ENCODE measurements at places on chromosomes 2 and 18.

GRCh38 chr18:80033181-80034067 is 810 bp upstream of the RBFA start:
- peak; percentile 76 for DNase-seq

GRCh38 chr2:64090264-64090663 is 54.0 kb downstream of the PELI1 start:
- no peak for DNase-seq

DNA sequence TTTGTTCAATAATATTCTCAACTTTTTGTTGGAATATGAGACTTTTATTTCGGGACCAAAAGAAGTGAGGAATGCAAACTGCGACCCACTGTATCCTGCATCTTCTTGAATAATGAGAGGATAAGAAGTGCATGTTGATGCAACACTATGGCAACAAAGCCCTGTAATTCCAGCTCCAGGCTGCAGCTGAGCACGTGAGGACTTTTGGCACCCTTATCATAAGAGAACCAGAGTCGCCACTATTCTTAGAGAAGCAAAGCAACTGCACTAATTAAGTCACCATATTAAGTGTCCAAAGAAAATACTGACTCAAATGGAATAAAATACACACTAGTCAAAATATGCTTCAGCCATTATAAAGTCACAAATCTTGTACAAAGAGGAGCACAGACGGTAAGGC is 65.8 kb downstream of the FAM210A start:
- DNase-seq, result no peak

- no peak for DNase-seq
Measured at GRCh38 chr2:28164280-28164801, 228.3 kb upstream of the FOSL2 start.

DNA sequence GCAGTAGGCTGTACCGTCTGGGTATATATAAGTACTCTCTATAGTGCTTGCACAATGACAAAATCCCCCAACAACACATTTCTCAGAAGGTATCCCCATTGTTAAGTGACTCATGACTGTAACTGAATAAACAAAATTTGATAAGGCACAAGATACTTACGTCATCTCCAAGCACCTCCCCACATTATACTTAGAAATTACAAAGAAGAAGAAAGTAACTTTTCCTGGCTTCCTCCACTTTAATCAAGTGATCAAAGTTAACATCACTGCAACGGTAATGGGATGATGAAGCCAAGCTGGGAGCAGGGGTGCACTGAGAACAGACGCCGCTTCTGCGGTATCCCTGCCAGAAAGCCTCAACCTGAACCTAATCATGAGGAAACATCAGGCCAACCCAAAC is 9.7 kb downstream of the TNS1 start:
- no peak for DNase-seq

DNA sequence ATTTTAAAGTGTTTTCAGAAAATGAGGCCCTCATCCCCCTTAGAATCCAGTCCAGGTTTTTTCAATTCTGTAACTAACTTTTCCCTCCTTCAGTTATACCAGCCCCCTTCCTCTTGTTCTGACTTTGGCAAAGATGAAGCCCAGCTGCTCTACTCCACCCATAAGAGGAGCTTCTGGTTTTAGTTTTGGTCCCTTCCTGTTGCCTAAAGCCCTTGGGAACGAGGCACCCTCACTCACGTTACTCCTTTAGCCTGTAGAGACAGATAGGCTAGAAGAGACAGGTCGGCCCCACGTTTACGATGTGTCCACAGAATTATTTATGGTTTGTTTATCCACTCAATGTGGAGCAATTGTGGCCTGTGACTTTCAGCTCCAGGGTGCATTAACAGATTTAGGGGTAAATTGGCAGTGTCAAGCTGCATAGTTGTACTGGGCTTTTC is 454.2 kb upstream of the TNP1 start:
- DNase-seq, result no peak

DNA sequence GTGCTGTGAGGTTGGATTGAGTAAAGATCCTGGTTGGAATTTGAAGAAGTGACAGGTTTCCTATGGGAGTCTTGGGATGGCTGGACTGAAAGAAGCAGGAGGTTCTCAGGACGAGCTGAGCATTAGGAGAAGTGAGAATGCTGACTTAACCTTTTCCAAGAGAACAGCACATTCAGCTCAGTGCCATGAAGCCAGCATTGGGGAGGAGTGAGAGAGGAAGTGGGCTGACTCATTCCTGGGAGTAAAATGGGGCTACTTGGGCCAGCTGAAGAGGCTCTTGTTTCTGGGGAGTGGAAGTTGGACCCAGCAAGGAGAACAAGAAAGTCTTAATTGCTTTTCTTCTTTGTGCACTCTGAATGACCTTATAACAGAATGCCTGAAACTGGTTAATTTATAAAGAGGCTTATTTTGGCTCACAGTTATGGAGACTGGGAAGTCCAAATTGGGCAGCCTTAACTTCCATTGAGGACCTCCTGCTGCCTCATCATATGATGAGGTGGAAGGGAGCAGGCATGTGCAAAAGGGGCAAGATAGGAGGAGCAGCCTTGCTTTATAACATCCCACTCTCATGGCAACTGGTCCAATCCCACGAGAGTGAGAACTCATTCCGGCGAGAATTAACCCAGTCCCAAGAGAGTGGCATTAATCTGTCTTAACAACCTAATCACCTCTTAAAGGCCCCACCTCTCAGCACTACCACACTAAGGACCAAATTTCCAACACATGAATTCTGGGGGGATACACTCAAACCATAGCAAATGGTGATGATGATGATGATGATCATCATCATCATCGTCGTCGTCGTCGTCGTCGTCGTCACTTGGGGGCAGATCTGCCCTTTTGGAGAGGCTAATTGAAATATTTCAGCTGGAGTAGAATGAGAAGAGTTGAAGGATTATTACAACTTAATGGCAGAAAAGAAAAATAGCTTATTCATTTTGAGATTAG is 26.1 kb downstream of the DGUOK start:
- DNase-seq, result no peak

DNA sequence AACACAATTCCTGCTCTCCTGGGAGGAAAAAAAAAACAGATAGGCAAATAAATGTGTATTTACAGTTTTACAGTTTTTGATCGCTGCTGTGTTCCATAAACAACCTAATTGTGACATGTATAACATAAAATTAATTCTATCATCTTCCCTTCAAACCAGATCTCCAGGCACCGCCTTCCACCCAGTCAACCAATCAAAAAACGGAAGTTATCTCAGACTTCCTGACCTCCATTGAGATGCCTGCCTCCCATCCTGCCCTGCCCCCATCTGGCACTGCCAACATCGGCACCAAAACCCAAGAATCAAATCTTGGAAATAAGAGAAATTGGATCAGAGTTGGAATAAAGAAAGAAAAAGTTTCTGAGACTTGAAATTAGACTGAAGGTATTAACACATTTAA is 3.1 kb upstream of the RIOK3 start:
- no peak for DNase-seq

DNA sequence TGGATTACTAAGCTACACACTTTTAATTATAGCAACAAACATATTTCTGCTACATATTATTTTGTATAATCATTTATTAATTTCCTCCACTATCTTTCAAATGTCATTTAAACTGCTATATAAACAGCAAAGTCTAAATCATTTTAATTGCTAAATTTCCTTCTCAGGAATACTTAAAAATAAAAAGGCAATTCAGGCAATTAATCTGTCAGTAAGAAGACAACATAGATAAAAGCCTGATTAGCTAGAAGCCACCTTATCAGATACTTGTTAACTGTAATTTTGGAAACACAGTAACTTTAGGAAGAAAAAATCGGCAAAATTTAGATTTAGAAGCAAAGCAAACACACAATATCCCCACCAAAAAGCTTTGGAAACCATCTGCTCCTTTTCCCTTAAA is 188.2 kb upstream of the ZNF804A start:
- DNase-seq, result no peak

DNA sequence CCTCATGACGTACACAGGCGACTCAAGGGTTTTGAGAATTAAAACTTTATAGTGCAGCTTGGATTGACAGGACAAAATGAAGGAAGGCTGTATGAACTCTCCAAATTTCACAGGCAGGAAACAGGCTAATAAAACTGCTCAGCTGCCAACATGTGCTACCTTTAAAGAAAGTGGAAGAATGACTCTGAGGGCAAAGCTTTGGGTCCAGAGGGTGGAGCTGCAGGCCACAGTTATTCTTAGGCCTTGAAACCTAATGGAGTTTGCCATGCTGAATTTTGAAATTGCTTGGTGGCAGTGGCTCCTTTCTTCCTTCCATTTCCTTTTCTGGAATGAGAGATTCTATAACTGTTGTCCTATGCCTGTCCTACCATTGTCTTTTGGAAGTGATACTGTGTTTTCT is 34.8 kb downstream of the HAT1 start:
- no peak for DNase-seq

GRCh38 chr2:235951493-235951892 is 216.7 kb downstream of the GBX2 start:
- no peak for DNase-seq

- no peak for DNase-seq
Measured at GRCh38 chr2:45345331-45346234, 265.5 kb downstream of the SRBD1 start.

- DNase-seq, result no peak
Measured at GRCh38 chr2:69581774-69582581, 61.6 kb downstream of the AAK1 start.

GRCh38 chr2:107461301-107461700 is 365.4 kb upstream of the RGPD4 start:
- no peak for DNase-seq

GRCh38 chr2:51344886-51345285 is 313.0 kb upstream of the NRXN1 start:
- DNase-seq, result no peak

DNA sequence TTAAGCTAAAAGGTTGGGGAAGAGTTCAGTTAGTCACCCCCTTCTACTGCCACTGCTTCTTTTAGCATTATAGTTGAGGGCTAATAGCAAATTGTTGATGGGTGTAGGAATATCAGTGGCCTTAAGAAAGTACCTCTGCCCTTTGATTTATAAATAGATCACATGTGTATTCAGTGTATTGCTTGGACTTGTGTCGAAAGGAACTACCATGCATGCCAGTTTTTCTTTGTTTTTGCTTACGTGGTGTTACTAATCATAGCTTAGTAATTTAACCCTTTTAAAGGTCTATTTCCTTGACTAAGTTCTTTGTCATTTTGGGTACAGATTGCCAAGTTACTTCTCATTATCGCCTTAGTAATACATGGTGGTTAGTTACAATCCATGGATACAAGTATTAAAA is 85.6 kb downstream of the MIB1 start:
- DNase-seq, result no peak

GRCh38 chr18:62249478-62250097 is 62.5 kb downstream of the RELCH start:
- DNase-seq, result peak; percentile 89

- DNase-seq, result no peak
Measured at GRCh38 chr2:78978340-78978739, 47.2 kb upstream of the REG3G start.

- no peak for DNase-seq
Measured at GRCh38 chr2:66897181-66897580, 462.3 kb downstream of the MEIS1 start.

- DNase-seq, result no peak
Measured at GRCh38 chr18:75473316-75473715, 45.8 kb upstream of the SMIM21 start.

GRCh38 chr2:207847807-207848544 is 78.3 kb upstream of the FZD5 start:
- DNase-seq, result no peak

DNA sequence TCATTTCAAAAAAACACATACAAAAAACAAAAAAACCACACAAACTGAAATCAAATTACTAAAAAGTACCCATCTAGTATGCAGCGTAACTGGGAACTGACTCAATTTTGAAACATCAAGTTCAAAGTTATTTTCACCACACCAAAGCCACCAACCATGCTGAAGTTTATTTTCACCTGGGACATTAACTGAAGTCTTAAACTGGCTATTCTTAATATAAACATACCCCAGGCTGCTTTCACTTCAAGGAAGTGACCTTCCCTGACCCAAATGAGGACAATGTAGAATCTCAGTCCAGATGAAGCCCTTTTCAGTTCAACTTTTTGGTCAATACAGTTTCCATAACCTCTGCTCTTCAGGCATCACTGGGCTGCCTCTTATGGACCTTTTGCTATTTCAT is 84.6 kb downstream of the PIGN start:
- DNase-seq, result no peak

DNA sequence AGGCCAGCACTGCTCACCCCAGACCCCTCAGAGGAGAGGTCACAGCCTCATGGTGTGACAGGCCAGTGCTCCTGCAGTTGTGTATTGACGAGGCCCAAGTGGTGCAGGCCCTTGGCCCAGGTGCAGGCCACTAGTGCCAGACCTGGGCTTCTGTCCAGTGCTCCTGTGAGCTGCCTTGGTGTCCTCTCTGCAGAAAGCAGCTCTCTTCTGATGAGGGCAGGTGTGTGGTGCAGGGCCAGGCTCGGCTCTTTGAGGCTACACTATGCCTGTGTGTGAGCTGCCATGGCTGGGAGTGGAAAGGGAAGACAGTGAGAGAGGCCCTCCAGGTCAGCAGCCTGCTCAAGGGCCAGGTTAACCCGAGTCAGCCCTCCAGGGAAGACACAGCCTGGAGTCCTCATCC is 17.1 kb downstream of the EHD3 start:
- DNase-seq, result no peak

- no peak for DNase-seq
Measured at GRCh38 chr2:23616630-23617029, 231.7 kb downstream of the KLHL29 start.

DNA sequence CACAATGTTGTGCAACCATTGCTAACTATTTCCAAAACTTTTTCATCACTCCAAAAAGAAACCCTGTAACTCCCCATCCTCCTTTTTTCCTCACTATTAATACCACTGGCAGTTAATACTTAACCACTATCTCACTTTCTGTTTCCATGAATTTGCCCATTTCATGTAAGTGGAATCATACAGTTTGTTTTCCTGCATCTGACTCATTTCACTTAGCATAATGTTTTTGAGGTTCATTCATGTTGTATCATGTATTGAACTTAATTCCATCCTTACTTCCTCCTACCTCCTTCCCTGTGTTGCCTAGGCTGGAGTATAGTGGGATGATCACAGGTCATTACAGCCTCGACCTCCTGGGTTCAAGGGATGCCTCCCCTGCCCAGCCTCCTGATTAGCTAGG is 68.3 kb downstream of the FAM117B start:
- no peak for DNase-seq

Data from ascending aorta (tissue), 2 donors.